ENCODE measurements at places on chromosomes 6 and 20. TPM values are rescaled to one million over a fixed set of nuclear protein-coding genes. Genes with fewer than 3 reads are reported as not detected.

The POPDC3 gene
- 0.68 TPM for polyA plus RNA-seq

The KIF25 gene
- polyA plus RNA-seq, result 0.22 TPM

The CTAGE9 gene
- polyA plus RNA-seq, result 0.02 TPM

The PTPN1 gene
- polyA plus RNA-seq, result 31.7 TPM

The NKAPL gene
- 2.4 TPM for polyA plus RNA-seq

All from adipose tissue (tissue), 3 donors.